Heart right ventricle (tissue), 16 donors: ENCODE measurements at places on chromosomes 3 and 15. TPM values are rescaled to one million over a fixed set of nuclear protein-coding genes. Genes with fewer than 3 reads are reported as not detected.

Gene ACTRT3
- 0.49 TPM for total RNA-seq

DNA sequence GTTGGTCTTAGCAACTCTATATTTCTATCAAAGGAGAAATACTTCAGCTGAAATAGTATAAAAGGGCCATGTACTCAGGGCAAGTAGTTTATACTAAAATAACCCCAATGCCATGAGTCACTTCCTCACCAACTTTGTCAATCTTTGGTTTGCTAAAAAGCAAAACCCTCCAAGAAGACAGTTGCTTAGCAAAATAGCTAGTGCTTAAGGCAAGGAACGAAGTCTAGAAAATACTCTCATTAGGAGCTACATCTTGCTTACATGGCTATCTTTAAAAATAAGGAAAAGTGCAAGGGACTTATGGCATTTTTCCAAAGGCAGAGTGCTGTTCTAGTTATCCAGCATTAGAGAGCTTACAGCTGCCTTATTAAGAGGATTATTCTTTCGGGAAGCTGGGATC lies 28.4 kb downstream of the P3H2 start:
- DNase-seq: no peak

GRCh38 chr15:36808411-36809160 lies 229.2 kb downstream of the CDIN1 start:
- no peak for DNase-seq

Gene PSMD6
- 79.9 TPM for total RNA-seq

Gene GABPB1
- total RNA-seq: 8.5 TPM

Gene CLSTN2
- total RNA-seq: 6.2 TPM

- no peak for DNase-seq
Observed at GRCh38 chr3:61595288-61595687, 33.9 kb downstream of the PTPRG start.

Gene KCNMB3
- 1.2 TPM for total RNA-seq

GRCh38 chr15:25541228-25541627 lies 102.4 kb upstream of the UBE3A start:
- no peak for DNase-seq
